ENCODE measurements at places on chromosomes 1 and 21.

- peak; percentile 32 for DNase-seq
These were observed 131.6 kb downstream of the BEND5 start for GRCh38 chr1:48644905-48645605.

- DNase-seq, result no peak
These were observed 60.4 kb upstream of the ACOT11 start for GRCh38 chr1:54487571-54488050.

DNA sequence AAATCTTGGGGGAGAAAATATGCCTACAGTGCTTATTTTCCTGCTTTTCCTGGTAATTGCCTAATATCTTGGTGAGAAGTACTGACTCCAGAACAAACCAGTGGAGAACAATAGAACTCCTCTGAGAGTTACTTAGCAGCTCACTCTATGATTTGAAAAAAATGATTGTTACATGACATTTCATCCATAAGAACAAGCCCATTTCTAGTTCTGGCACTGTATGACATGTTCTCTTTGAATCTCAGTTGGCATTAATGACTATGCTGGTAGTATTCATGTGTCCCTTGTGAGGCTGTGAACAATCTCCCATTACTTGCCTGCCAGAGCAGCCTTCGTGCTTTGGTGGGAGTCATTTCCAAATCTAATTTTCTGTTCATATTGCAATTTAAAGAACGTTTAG is 58.0 kb downstream of the CLIC4 start:
- no peak for DNase-seq

- DNase-seq, result peak; percentile 75
These were observed 10.7 kb downstream of the FOXO6 start for GRCh38 chr1:41371630-41372599.

DNA sequence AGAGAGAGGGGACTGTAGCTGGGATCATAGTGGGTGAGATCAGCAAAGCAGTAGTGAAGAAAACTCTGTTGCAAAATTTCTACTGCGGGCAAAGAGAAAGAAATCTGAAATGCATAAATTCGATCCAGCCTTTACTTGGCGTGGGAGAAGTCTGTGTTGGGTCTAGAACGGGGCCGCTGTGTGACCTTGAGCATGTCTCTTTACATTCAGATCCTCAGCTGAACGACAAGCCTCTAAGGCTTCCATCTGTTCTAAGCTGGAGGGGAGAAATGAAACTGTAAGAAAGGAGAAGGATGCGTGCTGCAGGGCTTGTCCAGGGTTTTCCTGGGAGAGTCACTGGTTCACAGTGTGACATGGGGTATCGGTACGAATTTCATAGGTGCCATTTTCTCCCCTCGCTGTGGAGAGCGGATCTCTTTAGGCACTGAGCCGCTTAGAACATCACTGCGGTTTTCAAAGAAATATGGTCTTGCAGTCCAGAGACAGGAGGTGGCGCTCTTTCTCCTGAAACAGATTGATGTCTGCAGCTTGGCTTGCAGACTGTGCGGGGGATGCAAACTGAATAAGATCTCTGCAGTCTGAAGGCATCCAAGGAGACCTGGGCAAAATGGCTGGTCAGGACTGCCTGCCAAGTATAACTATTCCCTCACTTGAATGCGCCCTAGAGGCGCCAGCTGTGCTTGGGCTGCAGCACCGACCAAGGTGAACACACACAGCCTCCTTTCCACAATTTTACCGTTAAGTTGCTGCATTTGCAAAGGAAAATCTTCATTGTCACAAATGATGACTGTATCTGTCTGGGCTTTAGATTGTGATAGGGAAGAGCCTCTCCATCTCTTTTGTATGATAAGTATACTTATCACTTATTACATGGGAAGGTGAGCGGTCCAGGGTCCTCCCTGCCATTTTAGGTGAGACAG is 104.1 kb downstream of the XCL2 start:
- peak; percentile 93 for DNase-seq

DNA sequence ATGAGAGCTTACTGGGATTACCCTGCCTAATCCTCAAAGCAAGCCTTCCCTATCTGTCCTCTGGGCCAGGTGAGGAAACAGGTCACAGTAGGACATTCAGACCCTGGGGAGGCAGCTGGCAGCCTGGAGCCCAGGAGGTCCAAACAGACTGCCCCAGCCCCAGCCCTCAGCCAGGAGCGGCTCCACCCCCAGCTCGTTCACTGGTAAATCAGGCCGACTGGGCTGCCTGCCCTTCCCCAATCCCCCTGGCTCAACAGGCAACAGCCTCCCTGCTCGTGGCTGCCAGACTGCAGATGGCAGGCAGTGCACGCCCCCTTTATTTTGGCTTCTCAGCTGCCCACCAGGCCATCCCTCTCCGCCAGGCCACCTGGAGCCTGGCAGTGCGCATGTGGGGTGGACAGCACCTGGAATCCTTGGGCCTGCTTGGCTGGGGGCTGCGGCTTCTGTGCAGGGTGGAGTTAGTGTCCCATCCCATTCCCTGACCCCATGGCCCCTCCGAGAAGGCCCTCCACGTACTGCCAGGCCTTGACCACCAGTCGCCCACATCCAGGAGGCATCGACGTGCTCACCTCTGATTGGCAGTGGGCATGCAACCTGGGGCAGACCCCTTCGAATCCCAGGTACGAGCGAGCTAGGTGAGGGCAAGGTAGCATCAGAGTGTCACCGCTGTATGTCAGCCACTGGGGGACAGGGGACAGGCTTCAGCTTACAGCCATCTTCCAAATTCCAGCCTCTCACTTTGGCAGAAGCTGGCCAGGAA is 11.2 kb upstream of the ZNF670 start:
- DNase-seq, result no peak

GRCh38 chr1:150009604-150010392 is 728 bp downstream of the OTUD7B start:
- DNase-seq, result peak; percentile 29

GRCh38 chr1:35180776-35181374 is 12.1 kb downstream of the SFPQ start:
- no peak for DNase-seq

- no peak for DNase-seq
These were observed 789.2 kb upstream of the RGS18 start for GRCh38 chr1:191368891-191369654.

GRCh38 chr1:47562799-47563198 is 125.0 kb downstream of the FOXD2 start:
- no peak for DNase-seq

- no peak for DNase-seq
These were observed 4.5 kb upstream of the NPHP4 start for GRCh38 chr1:5996641-5997270.

DNA sequence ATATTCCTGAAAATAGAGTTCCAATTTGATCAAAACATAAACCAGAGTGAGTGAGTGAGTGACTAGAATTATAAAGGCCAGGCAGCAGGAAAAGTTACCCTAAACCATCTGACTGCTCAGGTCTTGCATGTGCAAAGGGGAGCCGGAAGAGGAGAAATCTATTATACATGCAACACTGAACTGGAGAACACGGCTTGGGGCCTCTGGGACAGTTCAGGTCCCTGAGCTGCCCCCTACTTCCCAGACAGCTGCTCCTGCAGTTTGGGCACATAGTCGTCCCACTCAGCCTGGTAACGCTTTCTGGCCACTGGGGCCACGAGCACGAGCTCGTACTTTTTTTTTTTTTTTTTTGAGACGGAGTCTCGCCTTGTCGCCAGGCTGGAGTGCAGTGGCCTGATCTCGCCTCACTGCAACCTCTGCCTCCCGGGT is 40.1 kb downstream of the PTPRC start:
- DNase-seq, result no peak

DNA sequence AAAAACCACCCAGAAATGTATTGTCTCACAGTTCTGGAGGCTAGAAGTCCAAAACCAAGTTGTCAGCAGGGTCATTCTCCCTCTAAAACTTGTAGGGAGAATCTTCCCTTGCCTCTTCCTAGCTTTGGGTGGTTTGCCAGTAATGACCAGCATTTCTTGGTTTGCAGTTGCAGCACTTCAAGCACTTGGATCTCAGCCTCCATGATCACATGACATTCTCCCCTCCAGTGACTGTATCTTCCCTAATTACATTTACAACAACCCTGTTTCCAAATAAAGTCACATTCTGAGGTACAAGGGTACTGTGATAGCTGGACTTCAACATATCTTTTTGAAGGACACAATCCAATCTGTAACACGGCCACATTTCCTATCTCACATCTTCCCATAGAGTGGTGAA is 37.2 kb downstream of the EVI5 start:
- no peak for DNase-seq

GRCh38 chr1:200107004-200107470 is 79.5 kb downstream of the NR5A2 start:
- DNase-seq, result no peak

- no peak for DNase-seq
These were observed 170.1 kb downstream of the DHRS3 start for GRCh38 chr1:12447849-12448312.

- DNase-seq, result no peak
These were observed 64.0 kb upstream of the TARDBP start for GRCh38 chr1:10948463-10948775.

DNA sequence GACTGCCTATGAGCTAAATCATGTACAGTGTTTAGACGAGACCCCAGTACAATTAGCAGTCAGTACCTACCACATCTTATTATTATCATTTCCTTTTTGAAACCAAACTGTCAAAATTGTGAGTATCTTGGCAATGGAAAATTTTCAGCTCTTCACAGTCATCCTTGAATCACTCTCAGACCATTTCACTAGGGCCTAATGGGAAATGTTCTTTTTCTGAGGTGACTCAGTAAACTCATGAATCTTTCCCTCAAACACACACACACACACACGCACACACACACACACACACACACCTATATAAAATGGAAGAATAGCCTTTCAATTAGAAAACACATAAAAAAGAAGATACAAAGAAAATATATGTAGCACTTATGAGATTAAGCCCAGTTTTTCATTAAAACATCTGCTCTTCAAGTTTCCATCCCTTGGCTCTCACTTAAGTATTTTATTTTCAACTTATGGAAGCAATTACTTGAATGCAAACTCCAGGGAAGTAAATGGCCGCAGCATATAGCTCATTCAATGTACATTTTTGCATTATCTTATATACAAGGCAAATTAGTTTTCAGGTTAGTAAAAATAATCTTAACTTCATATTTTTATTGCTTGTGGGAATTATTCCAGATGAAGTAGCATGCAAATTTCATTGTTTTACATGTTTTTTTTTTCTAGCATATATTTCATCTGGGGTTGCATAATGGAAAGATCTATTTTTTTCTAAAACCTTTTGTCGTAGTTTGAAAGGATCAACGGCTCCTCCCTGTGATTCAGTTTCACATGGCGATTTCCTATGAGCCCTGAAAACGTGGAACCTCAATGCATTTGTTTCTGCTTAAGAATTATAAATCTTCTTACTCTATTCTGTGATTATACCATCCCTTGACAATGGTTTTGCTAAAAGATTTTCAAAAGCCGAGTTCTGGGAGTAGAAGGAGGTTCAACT is 46.3 kb upstream of the TMPRSS15 start:
- no peak for DNase-seq
